ENCODE measurements at places on chromosomes 6 and 20.

GRCh38 chr6:3943331-3943765 lies 94.2 kb downstream of the FAM50B start:
- no peak for DNase-seq

DNA sequence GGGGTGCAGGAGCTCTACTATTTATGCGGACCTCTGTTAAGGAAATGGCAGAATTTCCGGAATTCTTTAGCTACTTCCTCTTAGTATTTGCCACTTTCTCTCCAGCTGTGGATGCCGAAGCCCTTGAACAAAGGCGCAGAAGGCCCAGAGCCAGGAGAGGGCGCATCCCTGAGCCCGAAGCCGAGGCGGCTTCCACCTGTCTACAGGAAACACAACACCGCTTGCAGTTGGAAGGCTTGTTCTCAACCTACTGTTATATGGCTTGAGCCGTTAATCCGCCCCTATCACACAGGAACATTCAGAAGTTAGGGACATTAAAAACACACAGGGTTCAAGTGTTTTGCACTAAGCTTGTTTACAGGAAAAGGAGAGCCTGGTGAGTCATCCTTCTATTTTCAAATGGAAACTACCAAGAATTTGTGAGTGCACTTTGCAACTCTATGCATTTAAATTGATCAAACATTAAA lies 417.1 kb downstream of the BCKDHB start:
- DNase-seq: no peak

DNA sequence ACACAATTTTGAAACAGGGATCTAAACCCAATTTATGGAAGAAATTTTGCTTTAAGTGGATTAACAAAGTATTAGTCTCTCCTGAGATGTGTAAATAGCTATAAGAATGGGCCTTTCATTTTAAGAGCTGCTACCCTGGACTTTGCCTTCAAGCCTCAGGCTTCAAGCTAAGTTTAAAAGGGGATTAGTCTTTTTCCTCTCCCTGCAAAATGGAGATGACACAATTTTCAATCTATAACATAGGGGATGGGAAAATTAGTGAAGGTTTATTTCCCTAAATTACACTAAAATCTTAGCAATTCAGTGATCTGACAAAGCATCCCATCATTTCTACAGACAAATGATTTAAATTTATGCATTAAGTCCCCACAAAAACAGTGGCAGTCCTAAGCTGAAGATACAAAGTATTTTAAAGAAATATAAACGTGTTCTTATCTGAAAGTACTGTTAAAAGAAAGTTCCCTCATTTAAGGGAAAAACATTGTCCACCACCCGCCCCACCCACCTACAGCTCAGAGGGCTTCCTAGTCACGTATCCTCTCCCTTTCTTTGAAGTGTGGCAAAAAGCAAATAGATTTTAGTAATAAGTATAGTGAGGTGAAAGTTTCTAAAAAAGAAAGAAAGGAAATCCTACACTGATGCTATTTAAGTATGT lies 14.5 kb downstream of the ARHGAP18 start:
- no peak for DNase-seq

DNA sequence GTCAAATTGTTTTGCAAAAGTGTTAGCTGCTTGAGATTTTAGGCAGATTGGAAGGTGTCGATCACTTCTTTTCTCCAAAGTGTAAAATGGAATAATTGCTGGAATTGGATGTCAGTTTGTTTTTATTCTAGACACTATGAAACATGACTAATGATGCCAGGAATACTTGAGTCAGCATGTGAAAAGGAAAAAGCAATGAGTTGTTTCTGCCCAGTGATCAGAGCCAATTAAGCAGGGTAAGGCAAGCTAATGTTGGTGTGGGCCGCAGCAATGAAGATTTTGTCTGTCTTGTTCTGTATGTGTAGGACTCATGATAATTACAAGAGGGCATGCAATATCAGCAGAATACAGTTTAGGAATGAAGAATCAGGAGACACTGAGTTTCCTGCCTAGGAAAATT lies 110.3 kb downstream of the CARMIL1 start:
- no peak for DNase-seq

GRCh38 chr20:25237610-25238318 lies 10.1 kb upstream of the PYGB start:
- DNase-seq: no peak

Measured in GM19239 (cell line).